ENCODE measurements at places on chromosomes 1 and 21.

DNA sequence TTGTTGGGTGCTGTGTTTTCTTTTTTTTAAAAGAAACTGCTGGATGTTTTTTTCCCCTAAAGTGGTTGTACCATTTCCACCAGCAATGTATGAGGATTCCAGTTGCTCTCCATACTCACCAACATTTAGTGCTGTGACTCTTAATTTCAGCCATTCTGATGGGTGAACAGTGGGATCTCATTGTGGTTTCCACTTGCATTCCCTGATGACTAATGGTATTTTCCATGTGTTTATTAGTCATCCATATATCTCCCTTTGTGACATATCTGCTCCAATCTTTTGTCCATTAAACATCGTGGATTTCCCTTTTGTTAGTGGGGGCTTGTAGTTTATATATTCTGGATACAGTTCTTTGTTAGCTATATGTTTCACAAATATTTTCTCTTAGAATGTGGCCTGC is 206.0 kb downstream of the CAMTA1 start:
- DNase-seq = peak; percentile 23

GRCh38 chr1:100606438-100606837 is 68.5 kb downstream of the GPR88 start:
- no peak for DNase-seq

- DNase-seq = no peak
Observed at GRCh38 chr1:3015269-3015635, 6.0 kb upstream of the ACTRT2 start.

DNA sequence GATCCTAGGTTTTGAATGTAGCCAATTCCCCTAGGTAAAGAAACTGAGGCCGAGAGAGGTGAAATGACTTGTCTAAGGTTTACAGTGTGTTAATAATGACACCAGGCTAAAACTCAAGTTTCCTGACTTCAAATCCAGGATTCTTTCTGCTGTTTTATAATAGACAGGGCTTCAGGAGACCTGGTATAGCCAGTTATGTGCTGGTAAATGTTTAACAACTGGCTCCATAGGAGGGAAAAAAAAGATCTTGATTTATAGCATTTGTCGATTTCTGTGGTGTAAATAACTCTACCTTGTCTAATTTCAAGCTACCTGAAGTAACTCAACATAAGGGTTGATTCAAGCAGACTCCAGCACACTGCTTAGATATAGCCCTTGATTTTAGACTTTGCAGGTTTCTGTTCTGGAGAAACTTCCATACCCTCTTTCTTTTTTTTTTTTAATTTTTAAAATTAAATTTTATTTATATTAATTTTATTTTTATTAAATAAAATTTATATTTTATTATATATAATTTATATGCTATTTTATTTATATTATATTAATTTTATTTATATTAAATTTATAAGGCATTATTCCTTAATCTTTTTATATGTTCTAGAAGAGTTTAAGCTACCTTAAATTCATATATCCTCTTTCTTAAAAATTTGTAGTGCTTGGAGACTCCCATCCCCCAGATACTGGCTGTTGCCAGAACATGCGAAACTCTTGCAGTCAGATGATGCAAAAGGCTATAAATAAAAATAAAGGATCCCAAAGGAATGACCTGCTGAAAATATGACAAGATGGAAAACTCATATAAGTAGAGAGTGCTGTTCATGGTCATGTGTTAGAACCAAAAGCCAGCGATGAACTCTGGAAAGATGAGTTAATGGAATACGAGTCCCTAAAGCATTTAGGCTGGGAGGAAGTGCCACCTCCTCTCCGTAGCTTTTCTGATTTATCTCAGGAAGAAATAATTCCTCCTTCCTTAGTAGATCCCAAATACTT is 35.4 kb upstream of the SRSF10 start:
- DNase-seq = peak; percentile 54

- DNase-seq = no peak
Observed at GRCh38 chr1:89602871-89603404, 30.0 kb upstream of the LRRC8C start.

GRCh38 chr1:111542187-111542586 is 38.8 kb upstream of the ADORA3 start:
- DNase-seq = no peak

DNA sequence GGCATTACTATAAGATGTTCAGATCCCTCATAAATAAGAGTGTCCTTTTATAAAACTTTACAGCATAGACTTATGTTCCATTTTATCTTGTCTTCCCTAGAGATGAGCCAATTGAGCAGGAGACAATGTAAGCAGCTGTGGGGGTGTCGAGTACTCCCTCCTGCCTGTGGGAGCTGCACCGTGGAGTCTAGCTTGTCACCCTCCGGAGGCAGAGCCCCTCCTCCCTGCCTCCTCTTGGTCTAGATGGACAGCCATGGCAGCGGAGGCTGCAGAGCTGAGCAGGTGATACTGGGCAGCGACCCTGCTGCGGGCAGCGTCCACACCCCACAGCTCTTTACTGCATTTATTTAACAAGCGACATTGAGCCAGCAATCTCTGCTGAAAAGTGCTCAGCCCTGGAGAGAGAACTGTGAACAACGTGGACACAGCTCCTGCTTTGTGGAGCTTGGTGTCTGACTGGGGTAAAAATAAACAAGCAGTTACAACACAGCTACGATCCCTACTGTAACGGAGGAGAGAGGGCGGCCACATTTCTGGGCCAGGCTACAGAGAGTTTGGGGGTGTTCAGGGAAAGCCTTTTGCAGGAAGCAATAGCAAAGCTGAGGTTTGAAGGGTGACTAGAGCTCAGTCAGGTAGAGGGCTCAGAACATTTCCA is 12.8 kb upstream of the KIF21B start:
- no peak for DNase-seq

DNA sequence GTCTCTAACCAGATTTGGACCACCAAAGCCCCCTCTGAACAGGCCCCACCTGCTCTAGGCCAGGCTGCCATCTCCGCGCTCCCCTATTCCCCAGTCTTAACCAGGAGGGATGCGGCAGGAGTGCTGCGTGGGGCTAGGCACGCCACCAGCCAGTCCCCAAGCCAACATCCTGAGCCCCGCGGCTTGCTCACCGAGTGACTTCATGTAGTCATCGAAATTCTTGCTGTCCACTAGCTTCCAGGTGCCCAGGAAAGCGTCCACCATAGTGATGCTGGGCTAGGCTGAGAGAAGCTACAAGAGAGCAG is 173 bp downstream of the FABP3 start:
- no peak for DNase-seq

- DNase-seq = no peak
Observed at GRCh38 chr21:31845151-31845729, 27.6 kb upstream of the HUNK start.

GRCh38 chr1:191546803-191547202 is 611.5 kb upstream of the RGS18 start:
- no peak for DNase-seq

GRCh38 chr1:208074353-208074752 is 163.4 kb upstream of the CD34 start:
- DNase-seq = no peak

DNA sequence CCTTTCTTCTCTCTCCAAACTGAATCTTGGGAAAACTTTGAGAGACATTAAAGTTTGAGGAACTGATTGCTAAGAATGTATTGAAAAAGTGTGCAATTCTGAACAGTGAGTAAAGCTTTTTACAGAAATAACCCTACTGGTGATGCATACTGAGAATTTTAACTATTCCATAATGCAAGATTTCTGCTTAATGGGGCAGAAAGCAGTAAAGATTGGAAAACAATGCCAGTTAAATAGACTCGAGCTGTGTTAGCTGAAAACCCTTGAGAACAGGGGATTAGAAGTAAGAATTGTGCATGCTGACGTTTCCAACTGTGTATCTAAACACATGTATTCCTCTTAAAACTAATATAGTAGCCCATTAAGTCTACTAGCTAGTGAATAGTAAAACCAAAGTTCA is 1500.2 kb upstream of the PRMT6 start:
- no peak for DNase-seq

GRCh38 chr1:8712413-8713231 is 104.8 kb downstream of the RERE start:
- peak; percentile 78 for DNase-seq

DNA sequence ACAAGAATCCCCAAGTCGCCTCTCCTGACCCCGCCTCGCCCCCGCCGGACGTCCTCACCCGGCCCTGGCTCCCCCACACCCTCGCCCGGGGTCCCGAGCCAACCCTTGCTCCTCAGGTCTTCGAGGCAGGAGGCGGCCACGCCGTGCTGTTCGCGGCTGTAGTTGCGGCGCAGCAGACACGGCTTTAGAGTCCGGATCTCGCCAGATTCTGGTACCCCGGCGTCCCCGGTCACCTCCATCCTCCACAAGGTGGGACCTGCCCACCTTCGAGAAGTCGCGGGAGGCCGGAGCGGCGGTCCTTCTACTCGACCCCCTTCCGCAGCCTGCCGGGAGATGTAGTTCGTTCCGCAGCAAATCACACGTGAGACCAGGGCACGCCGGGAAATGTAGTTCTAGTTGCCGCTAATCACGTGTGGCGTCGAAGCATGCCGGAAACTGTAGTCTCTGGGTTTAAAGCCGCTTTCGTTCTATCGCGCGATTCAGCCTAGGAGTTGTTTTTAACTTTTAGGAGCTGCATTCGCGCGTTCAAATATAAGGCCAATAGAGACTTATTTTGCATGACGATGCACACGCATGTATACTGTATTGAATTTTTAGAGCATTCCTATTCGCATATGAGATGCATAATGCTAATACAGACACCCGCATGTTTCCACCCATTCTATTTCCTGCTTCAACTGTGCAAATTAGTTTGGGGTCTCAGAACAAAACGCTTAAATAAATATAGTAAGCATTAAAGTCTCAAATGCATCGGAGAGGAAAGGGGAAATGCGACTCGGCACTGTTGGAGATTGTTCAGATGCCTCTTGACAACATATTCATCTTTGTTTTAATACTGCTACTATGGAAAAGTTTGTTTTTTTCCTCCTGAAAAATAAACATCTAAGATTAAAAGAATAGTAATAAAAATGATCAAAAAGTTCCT is at the start of gene DFFA:
Gene DFFA, minus strand, starts transcription at position 310 of the 925 bp plus-strand sequence. Its CDS starts 71 bp downstream, at position 239.
- DNase-seq = peak; percentile 89

GRCh38 chr1:33273406-33273805 is 17.1 kb downstream of the ZNF362 start:
- no peak for DNase-seq

GRCh38 chr1:229409616-229410369 is 24.1 kb downstream of the ACTA1 start:
- DNase-seq = no peak

- DNase-seq = peak; percentile 63
Observed at GRCh38 chr1:78651241-78651640, 1.6 kb downstream of the IFI44 start.

DNA sequence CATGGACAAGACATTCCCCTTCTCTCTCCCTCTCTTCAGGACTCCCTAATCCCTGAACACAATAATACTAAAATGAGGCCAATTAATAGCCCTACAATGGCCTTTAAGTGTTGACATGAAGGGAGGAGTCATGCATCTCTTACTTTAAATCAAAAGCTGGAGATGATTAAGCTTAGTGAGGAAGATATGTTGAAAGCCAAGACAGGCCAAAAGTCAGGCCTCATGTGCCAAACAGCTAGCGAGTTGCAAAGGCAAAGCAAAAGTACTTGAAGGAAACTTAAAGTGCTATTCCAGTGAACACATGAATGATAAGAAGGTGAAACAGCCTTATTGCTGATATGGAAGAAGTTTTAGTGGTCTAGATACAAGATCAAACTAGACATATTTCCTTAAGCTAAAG is 49.5 kb upstream of the CD46 start:
- no peak for DNase-seq

DNA sequence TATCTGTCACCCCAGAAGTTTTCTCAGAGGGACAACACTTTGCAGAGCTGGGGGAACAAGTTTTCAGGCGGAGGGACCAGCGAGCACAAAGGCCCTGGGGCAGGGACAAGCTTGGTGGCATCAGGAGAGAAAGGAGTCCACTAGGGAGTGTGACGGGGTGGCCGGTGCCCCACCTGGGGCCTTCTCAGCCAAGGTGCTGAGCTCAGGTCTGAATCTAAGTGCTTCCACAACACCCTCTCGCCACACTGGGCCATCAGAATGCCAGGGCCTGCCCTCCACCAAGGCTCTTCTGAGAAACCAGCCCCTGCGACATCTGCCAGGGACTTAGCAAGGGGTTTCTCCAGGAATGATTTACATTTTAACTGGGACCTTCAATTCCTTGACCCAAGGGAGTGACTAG is 7.8 kb upstream of the TNFRSF8 start:
- DNase-seq = no peak

- no peak for DNase-seq
Observed at GRCh38 chr1:4733446-4734177, 79.2 kb downstream of the AJAP1 start.

- DNase-seq = no peak
Observed at GRCh38 chr1:33825506-33825905, 38.4 kb upstream of the HMGB4 start.

GRCh38 chr1:41674522-41674921 is 190.0 kb upstream of the EDN2 start:
- no peak for DNase-seq

GRCh38 chr1:203306965-203307541 is 1.7 kb downstream of the BTG2 start:
- DNase-seq = no peak

- no peak for DNase-seq
Observed at GRCh38 chr1:152182431-152182830, 23.4 kb upstream of the RPTN start.

- no peak for DNase-seq
Observed at GRCh38 chr1:160519642-160520435, 3.2 kb downstream of the SLAMF6 start.
